Suppressor macrophage treated with lipopolysaccharide for 1 hour (primary cell): ENCODE measurements at places on chromosomes 16 and 17.

DNA sequence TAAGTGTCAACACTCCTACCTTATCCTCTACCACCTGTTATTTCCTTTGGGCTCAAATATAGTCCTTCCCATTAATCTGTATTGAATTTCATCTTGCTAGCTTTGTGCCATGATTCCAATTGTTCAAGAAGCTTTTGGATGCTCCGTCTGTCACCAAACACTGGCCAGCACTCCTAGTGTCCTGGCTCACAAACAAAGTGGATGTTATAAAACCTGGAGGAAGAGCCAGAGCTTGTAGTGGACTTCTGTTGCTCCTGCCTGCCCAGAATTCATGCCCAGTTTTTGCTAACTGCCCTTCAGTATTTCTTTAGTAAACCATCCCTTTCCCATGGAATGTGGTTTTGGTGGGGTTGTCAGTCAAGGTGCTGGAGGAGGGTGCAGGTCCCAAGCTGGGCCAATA lies 77.2 kb upstream of the HS3ST2 start:
- DNase-seq = no peak

GRCh38 chr17:76441686-76442340 lies 11.1 kb downstream of the UBE2O start:
- DNase-seq = no peak

- no peak for DNase-seq
These were observed 2.0 kb downstream of the TOM1L1 start for GRCh38 chr17:54902611-54903010.

DNA sequence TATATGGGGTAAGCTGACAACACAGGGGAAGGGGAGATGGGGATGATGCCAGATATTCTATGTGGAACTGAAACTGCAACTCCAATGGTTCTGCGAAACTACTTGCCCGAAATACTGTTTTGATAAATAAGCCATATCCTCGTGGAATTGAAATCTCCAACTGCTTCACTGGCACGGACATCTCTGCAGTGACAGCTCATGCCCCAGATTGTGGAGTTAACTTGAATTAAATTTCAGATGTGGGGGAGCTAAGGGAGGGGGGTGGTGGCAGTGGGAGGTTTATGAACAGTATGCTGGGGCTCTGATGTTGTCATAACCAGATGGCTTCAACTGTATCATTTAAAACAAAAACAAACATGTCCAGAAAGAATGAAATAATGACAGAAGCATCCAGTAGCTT lies 21.8 kb downstream of the NXPH3 start:
- no peak for DNase-seq

- peak; percentile 84 for DNase-seq
These were observed 19.4 kb downstream of the PRDM7 start for GRCh38 chr16:90057738-90058173.
